ENCODE measurements at places on chromosomes 1 and 21.

DNA sequence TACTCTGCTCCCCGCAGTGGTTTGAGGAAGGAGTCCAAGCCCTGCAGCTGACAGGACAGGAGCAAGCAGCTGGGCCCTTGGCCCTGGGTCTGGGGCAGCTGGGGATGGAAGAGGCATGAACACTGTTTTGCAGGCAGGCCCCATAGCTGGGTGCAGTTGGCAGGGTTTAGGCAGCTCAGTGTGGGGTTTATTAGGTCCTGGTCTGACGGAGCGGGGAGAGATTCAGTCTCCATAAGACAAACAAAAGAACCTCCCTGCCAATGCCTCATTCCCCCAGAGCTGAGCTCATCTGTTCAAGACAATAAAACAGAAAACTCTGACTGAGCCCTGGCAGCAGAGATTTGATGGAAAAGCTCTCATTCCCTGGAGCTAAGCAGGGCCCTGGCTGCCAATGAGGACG lies 37.3 kb downstream of the OLFML2B start:
- DNase-seq, result no peak

GRCh38 chr1:16434007-16434406 lies 3.2 kb downstream of the SPATA21 start:
- no peak for DNase-seq

- DNase-seq, result no peak
Observed at GRCh38 chr1:47209725-47210325, 20.0 kb upstream of the PDZK1IP1 start.

GRCh38 chr1:97382206-97382605 lies 538.6 kb downstream of the DPYD start:
- DNase-seq, result no peak

- peak; percentile 27 for DNase-seq
Observed at GRCh38 chr1:115332813-115333608, 5.0 kb downstream of the NGF start.

- DNase-seq, result no peak
Observed at GRCh38 chr1:218200979-218201378, 84.1 kb upstream of the RRP15 start.

DNA sequence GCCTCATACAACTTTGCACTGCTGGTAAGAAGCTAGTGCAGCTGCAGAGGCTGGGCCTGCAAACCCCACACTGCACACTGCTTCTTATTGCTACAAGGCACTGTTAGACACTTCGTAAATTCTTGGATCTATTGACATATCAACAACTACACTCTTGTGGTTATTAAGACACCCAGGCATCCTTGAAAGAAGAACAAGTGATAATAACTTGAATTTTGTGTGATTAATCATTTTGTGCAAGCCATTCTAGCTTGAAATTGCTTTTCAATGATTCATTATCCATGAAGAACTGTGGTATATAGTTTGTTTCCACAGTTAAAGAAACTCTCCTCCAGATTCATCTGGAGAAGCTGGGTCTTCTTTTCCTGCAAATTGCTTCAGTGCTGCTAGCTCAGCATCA lies 33.7 kb upstream of the IFI44L start:
- DNase-seq, result no peak

DNA sequence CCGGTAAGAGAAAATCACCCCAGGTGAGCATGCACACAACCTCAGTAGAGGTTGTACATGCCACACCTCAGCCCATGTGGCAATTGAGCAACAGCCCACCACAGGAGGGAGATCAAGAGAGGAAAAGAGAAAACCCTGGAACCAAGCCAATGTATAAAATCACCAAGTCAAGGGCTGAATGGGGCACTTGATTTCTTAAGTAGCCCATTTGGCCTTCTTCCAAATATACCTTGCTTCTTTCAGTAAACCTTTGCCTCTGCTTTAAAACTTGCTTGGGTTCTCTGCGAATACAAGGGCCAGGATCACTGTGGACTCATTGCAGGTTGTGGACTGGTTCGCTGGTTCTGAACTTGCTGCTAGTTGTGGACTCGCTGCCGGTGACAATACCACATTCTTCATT lies 1814.0 kb downstream of the PLA2G4A start:
- no peak for DNase-seq

DNA sequence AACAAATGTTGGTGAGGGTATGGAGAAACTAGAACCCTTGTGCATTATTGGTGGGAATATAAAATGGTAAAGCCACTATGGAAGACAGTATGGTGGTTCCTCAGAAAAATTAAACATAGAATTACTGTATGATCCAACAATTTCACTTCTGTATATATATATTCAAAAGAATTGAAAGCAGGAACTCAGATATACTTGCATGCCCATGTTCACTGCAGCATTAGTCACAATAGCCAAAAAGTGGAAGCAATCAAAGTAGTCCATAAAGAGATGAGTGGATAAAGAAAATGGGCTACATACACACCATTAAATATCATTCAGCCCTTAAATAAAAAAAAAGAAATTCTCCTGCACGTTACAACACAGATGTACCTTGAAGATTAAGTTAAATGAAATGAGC lies 34.1 kb downstream of the ABL2 start:
- DNase-seq, result no peak

- peak; percentile 14 for DNase-seq
Observed at GRCh38 chr1:27403065-27403726, 10.8 kb downstream of the GPR3 start.

- no peak for DNase-seq
Observed at GRCh38 chr1:27968692-27969091, 8.9 kb downstream of the XKR8 start.

- no peak for DNase-seq
Observed at GRCh38 chr1:207355060-207355459, 33.6 kb downstream of the CD55 start.

GRCh38 chr1:78497201-78497600 lies 6.4 kb downstream of the PTGFR start:
- no peak for DNase-seq

DNA sequence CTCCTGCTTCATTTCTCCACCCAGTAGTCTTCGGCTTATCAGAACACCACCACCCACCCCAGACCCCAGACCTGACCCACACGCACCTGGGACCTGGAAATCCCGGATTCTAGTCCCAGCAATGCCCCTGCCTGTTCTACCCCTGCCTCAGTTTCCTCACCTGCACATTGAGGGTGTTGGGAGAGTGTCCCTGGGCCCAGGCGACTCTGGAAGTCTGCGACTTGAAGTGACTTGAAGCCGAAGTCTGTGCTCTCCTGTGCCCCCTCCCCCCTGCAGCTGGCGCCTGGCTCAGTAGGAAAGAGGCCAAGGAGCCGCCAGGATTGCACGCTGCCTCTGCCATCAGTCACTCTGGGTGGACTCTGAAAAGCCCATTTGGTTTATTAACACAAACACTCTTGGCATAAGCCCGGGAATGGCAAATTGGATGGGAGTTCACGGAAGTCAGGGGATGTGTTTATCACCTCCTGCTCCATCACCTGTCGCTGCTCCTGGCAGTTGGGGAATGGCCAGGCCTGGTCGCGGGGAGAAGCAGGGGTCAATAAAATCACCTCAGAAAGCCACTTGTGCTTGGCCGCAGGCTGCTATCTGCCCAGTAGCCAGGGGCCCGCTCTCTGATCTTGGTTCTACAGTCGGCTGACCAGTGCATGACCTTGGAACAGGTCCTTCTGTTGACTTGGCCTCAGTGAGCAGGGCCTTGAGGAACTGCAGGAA lies 132.7 kb downstream of the ACTL8 start:
- DNase-seq, result no peak

GRCh38 chr1:51558375-51558924 lies 39.4 kb upstream of the EPS15 start:
- peak; percentile 89 for DNase-seq

DNA sequence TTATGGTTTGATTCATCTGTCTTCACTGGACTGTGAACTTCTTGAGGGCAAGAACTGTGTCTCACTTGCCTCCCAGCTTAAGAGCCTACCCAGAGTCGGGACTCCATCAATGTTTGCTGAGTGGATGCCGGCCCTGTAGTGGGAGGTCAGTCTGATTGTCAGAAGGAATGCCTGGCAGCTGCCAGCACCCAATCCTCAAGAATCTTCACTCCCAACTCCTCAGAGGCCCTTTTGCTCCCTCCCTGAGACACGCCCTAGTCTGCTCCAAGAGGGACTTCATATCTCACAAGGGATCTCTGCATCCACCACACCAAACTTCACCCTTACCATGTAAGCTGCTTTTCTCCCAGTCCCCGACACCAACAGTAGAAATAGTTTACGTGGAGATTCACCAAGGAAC lies 15.2 kb upstream of the KDM4A start:
- DNase-seq, result no peak

DNA sequence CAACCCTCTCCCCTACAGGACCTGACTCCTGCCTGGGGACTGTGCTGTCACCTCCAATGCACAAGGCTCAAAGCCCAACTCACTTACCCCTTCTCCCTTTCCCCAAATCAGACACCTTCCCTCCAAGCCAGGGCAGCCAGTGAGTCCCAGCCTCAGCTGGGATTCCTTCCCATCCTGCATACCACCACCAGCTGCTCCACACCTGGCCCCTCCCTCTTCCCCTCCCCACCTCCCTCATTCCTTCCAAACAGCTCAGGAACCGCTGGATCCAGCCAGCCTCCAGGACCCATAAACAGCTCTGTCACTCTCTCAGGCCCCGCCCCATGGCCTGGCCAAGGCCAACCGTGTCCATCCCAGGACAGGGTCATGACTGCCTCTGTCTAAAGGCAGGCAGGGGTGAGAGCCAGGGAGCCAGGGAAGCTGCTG lies 41.4 kb downstream of the ACOT7 start:
- no peak for DNase-seq

DNA sequence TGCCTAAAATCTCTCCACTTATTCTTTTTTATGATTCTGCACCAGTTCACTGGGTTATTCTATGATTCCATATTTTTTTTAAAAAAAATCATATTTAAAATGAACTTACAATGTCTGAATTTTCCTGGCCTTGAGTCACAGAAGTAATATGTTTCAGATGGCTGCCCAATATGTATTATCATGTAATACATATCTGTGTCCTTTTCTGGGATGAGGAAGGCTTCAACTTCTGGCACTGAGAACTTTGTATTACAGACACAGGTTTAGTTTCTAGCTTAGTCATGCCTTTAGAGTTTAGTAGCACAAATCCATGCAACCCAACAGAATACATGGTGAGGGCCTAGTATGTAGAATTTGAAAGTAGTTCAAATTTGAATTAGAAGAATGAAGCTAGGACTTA lies 7.8 kb upstream of the HSD17B7 start:
- no peak for DNase-seq

DNA sequence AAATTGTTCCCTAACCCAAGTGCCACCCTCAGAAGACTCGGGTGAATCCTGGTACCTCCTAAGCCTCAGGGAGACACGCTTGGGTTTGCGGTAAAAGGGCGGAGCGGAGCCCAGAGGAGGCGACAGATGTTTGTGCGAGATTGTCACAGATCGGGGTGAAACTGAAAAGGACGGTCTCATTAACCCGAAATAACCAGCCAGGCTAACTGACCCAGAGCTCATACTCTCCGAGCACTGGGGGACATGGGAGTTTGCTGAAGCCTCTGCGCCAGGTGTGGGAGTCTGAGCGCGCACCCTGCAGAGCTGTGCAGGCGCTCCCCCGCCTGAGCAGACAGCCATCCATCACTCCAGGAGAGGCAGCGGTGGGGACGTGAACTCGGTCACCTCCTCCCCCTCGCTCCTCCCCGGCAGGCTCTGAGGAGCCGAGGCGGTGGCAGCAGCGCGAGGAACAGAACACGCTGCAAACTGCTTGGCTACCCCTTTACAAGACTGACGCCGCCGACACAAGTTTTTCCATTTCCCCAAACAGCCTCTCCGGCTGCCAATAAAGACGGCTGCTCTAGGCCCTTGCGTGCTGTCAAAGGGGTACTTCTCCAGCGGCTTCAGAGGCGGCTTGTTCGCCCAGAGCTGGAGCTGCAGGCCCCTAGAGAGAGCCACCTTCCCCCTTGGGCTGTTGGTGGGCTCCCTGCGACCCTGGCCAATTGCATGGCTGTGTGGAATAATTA lies 43.5 kb downstream of the RRAGC start:
- no peak for DNase-seq

GRCh38 chr1:206472024-206472423 lies 1.7 kb downstream of the IKBKE start:
- DNase-seq, result no peak

- DNase-seq, result no peak
Observed at GRCh38 chr1:147622731-147623130, 47.6 kb downstream of the ACP6 start.

GRCh38 chr1:184061396-184062003 lies 10.0 kb downstream of the TSEN15 start:
- no peak for DNase-seq

DNA sequence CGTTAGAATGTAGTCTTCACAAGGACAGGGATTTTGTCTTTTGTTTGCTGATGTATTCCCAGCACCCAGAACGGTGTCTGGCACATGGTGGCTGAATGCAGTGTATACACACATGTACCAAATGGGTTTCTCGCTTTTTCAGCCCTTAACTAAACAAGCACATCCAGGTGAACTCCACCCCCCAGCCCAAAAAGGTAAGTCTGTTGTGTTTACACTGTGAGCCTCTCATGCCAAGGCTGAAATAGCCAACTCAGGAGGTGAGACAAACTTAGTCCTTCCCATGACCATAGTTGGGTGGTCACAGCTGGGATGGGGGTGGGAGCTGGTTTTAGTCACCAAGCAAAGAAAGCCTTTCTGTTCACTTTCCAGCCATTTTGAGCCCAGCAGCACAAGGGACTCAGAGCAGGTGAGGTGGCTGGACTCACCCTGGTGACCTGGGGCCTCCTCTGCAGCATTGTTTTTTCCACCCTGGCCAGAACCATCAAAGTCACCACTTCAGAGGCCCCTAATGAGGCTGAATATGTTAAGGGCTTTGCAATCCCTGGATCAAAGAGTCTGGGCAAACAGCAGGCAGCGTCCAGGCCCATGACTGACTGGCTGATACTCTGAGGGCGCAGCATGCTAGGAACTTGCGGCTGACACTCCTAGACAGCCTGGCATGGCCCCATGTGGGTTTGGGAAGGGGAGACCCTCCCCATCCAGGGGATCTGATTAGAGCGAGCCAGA lies 8.7 kb downstream of the TENT5B start:
- no peak for DNase-seq

- DNase-seq, result peak; percentile 49
Observed at GRCh38 chr1:209723756-209724693, 19.4 kb downstream of the HSD11B1 start.

DNA sequence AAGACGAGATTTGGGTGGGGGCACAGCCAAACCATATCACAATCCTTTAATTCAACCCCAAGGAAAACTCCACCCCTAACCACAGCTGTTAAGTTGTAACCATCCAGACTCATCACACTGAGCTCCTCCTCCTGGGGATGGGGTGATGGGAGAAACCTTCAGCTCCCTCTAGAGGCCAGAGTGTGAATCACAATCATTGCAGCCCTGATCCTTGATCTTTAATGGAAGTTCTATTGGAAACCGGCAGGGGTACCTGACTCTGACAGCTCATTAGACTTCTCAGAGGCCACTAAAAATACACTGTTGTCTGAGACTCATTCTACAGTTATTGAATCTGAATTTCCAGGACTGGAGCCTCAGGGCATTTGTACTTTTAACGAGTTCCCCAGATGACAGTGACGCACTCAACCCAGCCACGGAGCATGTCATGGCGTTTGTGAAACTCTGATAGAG lies 127.2 kb downstream of the IGSF21 start:
- DNase-seq, result peak; percentile 39

Measured in activated CD4-positive, alpha-beta T cell treated with anti-CD3 and anti-CD28 coated beads, Interleukin-2, Interleukin-4, amounts not matched to agents 100 ng/mL and 50 ng/mL, durations not matched to agents 16 hours and 8 hours (primary cell).